Lower lobe of right lung (tissue), 2 donors: ENCODE measurements at places on chromosomes 12 and 14. TPM values are rescaled to one million over a fixed set of nuclear protein-coding genes. Genes with fewer than 3 reads are reported as not detected.

Gene CCDC60
- 2.2 TPM for total RNA-seq

- no peaks in the 10 kb centered on the region for H3K27me3 ChIP-seq
- no peaks in the 10 kb centered on the region for H3K36me3 ChIP-seq
- no peak overlapping the region for H3K4me3 ChIP-seq
- DNase-seq, result no peak
- H3K27ac ChIP-seq, result peak overlapping the region; percentile 25
These were observed 35.0 kb upstream of the MDM1 start for GRCh38 chr12:68367116-68367515.

- H3K27ac ChIP-seq, result no peak overlapping the region
- no peak overlapping the region for H3K4me3 ChIP-seq
- H3K4me1 ChIP-seq, result no peaks in the 10 kb centered on the region
- no peak for DNase-seq
- no peaks in the 10 kb centered on the region for H3K27me3 ChIP-seq
These were observed 52.1 kb downstream of the KICS2 start for GRCh38 chr12:64170024-64170423.

Gene GIT2
- total RNA-seq, result 62.2 TPM

GRCh38 chr12:111410431-111411184, 4.9 kb downstream of the SH2B3 start:
- no peaks in the 10 kb centered on the region for H3K36me3 ChIP-seq
- H3K27me3 ChIP-seq, result no peaks in the 10 kb centered on the region
- DNase-seq, result peak; percentile 48
- H3K27ac ChIP-seq, result peak overlapping the region; percentile 86
- peak overlapping the region; percentile 93 for H3K4me3 ChIP-seq
- H3K4me1 ChIP-seq, result peaks cover 78% of the 10 kb centered on the region

DNA sequence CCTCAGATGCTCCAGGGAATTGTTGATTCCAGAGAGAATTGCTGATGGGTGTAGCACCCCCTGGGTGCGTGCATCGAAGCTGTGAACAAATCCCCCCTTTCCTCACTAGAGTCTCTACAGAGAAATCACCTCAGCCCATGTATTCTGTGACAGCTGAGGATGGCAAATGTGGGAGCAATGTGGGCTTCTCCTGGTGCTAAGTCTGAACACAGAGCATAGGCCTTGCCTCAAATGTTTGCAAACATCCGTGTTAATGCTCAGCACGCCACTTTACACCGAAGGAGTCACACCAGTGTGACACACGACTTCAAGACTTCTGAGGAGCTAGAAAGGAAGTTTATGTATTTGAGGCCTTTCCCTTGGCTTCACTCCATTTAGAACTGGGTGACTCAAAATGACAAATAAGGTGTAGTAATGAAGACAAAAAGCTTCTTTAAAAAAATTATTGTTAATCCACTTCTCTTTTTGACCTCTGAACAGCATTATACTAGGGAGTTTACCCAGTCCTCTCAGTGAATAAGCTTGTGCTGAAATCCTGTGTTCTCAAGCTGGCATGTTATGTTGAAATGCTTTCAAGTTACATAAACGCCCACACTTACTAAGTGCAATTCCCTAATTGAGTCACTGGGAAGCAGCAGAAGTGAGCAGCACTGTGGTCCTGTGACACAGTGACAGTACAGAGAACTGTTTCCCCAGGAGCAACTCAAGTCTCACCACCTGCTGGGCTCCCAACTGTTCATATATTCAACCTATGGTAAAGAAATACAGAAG, 92.9 kb downstream of the FAR2 start:
- peak overlapping the region; percentile 69 for H3K27ac ChIP-seq
- no peak for DNase-seq
- no peaks in the 10 kb centered on the region for H3K36me3 ChIP-seq
